ENCODE measurements at places on chromosomes 5 and 9. TPM values are rescaled to one million over a fixed set of nuclear protein-coding genes. Genes with fewer than 3 reads are reported as not detected.

- no peak for DNase-seq
Measured at GRCh38 chr9:133930682-133931485, 61.2 kb downstream of the VAV2 start.

Gene ESM1
- 6.2 TPM for polyA plus RNA-seq

DNA sequence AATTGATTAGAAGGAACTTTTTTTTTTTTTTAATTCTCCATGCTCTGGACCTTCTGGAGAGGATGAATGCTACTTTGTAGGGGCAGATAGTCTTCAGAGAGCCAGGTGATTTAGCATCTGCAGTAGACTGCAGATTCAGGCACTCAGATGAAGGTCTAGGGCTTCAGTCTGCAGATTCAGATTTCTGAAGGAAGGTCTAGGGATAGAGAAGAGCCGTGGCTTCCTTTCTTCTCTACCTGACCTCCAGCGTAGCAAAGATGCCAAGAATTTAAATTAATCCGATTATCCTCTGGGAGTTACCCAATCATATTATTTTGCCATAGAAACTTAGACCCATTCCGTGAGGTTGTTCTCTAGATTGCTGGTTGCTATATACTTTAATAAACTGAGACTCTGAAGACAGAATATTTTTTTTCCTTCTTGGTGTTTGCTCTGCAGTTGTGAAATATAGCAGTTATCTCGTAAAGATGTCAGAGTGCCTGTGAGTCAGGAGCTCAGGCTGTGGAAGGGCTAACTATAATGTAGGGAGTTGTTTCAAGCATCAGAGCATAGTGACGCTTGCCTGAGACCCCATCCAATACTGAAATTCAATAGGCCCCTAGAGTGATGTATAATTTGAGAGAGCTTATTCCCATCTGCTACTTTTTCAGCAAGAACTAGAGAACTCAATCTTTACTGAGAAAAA, 132.7 kb upstream of the SLC12A2 start:
- DNase-seq, result no peak

- DNase-seq, result no peak
Measured at GRCh38 chr9:115944166-115944948, 209.2 kb upstream of the PAPPA start.
